ENCODE measurements at places on chromosomes 13 and 19.
A peak's percentile ranks its signal among the peaks of the same experiment; 100 is the strongest.

- no peak for DNase-seq
These were observed 25.9 kb upstream of the SPACA7 start for GRCh38 chr13:112350300-112350699.

GRCh38 chr13:104592545-104593250, 1526.5 kb upstream of the SLC10A2 start:
- DNase-seq, result no peak

DNA sequence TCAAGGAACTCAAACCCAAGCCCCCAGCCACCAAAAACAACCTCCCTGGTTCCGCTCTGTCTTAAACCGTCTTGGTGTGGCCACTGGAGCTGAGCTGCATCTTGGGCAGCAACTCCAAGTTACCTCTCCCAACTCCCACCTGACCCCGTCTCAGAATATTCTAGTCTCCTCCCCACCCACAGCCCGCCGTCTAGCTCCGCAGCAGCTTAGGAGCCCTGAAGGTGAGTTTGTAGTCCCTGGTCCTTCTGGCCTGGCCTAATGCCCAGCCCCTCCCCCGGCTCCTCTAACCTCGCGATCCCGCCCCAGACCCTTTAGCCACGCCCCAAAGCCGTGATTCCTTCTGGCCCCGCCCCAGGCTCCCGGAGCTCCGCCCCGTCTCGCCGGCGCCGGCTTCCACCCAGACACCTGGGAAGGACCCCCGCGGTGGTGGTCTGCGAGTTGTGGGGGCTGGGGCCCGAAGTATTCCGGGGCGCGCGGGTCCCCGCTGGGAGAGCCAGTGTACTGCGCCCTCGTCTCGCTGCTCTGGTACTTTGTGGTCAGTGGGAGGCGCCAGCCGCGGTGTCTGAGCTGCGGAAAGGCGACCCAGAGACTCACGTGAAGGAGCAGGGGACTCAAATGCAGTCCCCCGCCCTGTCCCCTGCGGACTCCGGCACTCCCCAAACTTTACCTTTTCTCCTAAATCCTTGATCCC, 2.5 kb upstream of the LHB start:
- no peak for DNase-seq

DNA sequence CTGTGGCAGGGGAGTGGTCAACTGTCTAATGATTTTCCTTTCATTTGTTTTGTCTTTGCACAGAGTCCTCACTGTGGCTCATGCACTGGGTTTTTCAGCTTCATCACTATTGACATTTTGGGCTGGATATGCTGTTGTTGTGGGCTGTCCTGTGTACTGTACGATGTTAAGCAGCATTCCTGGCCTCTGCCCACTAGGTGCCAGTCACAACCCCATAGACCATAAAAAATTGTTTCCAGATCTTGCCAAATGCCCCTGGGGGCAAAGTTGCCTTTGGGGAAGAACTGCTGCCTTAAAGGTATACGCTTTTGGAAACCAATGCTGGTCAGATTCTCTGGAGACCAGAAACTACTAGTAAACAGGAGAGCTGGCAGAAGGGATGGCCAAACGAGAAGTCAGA, 310.4 kb downstream of the SPRY2 start:
- DNase-seq, result no peak

- DNase-seq, result no peak
These were observed 70.7 kb upstream of the GTF3A start for GRCh38 chr13:27353708-27354107.

DNA sequence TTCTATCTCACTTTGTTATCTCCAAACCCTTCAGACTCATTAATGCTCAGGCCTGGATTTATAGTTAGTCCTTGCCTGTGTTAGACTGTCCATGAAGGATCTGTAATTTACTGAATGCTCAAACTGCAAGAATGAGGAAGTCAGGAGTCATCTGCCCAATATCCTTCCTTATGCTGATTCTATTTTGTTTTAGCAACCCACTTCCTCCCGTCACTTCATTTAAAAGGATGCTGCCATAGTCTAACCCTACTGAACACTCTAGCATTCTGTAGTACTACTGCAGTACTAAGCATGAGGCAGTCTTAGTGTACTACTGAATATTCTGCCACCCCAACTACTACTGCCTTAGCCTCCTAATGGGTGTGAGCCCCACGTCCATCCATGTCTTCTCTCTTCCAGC, 1.5 kb downstream of the FCAR start:
- no peak for DNase-seq

GRCh38 chr13:28313579-28313978, 175.2 kb downstream of the PAN3 start:
- DNase-seq, result no peak

GRCh38 chr13:102771298-102772041, 2.1 kb downstream of the TEX30 start:
- no peak for DNase-seq

GRCh38 chr13:47774671-47774994, 226.4 kb downstream of the SUCLA2 start:
- DNase-seq, result no peak

- DNase-seq, result no peak
These were observed 16.3 kb downstream of the CHERP start for GRCh38 chr19:16525751-16526481.

DNA sequence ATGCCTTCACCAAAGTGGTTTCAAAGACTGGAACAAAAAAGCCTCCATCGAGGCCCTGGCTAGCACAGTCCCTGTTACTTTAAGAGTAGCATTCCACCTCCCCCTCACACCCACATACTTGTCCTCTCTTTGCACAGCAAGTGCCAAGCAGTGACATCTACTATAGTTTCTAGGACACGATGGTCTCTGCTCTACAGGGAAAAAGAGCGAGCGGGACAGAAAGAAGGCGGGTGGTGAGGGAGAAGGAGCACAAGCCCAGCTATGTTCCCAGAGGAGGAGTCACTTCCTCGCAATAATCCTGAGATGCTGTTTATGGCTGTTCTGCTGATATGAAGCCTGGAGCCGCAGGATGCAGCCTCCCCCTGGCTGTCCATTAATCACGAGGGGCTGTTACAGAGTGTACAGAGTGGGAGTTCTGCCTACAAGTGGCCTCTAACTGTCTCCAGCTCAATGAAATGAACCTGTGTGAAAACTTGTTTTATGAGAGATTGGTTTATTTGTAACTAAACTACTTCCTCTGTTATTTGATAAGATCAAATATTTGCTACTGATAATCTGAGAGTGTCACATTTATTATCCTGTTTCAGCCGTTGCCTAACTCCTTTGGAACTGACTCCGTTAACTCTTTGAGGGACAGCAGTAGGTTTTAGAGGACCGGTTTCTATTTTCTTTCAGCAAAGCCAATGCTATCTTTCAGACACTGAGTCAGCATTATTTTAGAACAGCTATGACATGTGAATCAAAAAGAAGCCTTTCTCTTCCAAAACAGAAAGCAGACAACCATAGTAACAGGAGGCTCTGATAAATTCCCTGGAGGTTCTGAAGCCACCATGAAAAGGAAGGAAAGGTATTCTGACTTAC, 208.0 kb downstream of the SPRY2 start:
- no peak for DNase-seq

DNA sequence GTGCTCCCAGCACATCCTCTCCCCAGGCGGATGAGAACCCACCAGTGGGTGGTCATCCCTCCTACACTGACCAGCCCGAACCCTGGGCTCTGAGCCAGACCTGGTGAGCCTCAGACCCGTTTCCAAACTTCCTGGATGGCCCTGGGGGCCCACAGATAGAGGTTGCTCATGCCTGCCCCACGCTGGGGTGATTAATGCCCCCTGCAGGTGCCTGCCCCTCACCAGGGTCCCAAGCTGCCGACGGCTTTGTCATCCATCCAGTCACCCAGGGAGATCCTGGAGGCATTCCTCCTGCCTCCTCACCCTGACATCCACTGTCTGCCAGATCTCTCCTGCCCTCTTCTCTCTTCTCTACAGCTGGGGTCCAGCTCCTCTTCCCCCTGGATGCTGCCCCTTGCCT, 28.4 kb upstream of the PLA2G4C start:
- DNase-seq, result no peak

- no peak for DNase-seq
These were observed 3.1 kb downstream of the ANKRD24 start for GRCh38 chr19:4185413-4186086.

DNA sequence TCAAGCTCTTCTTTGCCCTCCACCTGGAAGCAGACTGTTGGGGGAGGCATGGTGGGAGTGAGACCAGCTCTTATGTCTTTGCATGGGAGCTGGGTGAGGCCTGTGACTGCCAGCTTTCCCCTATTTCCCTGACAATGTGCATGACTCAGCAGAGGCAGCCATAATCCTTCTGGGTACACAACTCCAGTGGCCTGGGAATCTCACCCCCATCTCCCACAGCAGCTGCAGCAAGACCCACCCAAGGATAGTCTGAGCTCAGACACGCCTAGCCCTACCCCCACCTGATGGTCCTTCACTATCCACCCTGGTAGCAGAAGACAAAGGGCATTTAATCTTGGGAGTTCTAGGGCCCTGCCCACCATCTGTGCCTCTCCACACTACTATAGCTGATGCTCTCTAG, 41.4 kb upstream of the FGF14 start:
- DNase-seq, result no peak

DNA sequence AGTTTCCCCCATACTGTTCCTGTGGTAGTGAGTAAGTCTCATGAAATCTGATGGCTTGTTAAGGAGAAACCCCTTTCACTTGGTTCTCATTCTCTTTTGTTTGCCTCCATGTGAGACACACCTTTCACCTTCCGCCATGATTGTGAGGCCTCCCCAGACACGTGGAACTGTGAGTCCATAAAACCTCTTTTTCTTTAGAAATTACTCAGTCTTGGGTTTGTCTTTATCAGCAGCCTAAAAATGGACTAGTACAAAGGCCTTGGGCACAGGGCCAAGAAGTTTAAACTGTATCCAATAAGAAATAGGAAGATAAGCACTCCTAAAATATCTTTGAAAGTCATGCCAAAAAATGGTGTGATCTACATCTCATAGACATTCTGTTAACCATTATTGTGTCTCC, 176.9 kb downstream of the TBC1D4 start:
- no peak for DNase-seq

- no peak for DNase-seq
These were observed 1.3 kb downstream of the ALG5 start for GRCh38 chr13:36997716-36998427.

DNA sequence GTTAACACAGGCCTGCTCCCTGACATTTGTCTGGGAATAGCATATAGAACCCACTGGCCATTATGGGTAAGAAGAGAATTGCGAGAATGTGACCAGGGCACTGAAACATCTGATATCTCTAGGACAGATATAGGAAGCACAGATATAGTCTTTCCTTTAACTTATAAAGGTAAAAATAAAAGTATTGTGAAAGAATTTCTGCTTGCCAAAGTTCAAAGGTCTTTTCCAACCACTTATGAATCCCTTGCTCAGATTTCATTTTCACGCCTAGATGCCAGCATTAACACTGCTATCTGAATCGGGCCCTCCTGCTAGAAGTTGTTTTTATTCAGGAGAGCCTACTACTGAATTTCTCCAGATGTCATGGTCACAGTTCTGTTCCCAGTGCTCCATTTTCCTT, 27.7 kb downstream of the BBC3 start:
- no peak for DNase-seq

GRCh38 chr19:32404933-32405430, 588 bp upstream of the DPY19L3 start:
- peak; percentile 21 for DNase-seq

GRCh38 chr13:92849381-92849780, 377.2 kb upstream of the GPC6 start:
- no peak for DNase-seq

DNA sequence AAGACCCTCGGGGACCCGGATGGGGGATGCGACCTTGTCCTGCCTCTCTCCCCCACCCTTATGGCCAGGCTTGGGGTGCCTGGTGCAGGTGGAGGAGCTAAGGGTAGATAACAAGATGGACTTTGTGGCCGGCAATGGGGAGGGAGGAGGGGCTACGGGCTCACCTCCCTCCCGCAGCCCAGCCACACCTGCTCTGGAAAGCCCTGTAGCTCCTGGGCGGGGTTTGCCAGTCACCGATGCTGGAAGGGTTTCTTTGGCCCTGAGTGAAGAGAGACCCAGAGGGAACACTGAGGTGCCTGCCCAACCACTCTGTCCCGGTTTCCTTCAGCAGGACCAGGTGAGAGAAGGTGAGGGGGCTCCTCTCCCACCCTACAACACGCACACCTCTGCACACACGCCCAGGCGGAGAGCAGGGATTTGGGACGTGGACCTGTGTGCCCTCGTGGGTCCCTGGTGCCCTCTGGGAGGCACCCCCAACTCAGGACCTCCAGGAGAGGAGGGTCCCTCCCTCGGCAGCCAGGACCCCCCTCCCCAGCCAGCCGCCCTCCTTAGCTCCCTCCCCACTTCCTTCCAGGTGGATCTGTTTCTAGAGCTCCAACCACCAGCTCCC, at the start of gene FUT2:
FUT2 (plus strand) TSS at position 229 of the 610 bp plus-strand sequence. CDS start 6,986 bp downstream, outside the sequence.
- DNase-seq, result peak; percentile 34

GRCh38 chr13:63208826-63209225, 1793.2 kb upstream of the PCDH20 start:
- DNase-seq, result no peak

- DNase-seq, result no peak
These were observed 4.7 kb downstream of the FGF22 start for GRCh38 chr19:644363-644762.

DNA sequence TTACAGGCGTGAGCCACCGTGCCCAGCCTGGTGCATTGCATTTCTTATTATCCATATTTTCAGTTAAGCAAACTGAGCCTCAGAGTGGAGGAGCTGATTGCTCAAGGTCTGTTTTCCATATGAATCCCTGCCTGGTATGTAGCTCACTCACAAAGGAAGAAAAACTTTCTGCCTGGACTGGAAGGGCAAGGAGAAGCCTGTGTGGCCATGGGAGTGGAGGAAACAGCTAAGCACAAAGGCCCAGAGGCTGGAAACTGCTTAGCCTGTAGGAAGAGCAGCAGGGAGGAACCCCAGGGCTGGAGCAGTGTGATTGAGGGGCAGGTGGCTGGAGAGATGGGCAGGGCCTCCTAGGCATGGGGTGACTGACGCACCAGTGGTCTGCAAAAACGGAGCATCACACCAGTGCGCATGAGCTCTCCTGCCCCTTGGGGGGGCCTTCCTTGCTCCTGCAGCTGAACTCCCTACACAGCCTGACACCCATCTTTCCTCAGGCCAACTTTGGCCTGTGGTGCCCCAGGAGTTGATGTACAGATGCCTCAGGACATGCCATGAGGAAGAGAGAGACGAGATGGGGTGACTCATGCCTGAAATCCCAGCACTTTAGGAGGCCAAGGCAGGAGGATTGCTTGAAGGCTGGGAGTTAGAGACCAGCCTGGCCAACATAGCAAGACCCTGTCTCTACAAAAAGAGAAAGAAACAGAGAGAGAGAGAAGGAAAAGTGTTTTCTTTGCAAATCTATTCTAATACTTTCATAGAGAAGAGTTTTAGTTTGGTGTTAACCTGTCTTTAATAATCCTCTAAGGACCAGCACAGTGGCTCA, 2.8 kb upstream of the HNRNPM start:
- DNase-seq, result no peak

DNA sequence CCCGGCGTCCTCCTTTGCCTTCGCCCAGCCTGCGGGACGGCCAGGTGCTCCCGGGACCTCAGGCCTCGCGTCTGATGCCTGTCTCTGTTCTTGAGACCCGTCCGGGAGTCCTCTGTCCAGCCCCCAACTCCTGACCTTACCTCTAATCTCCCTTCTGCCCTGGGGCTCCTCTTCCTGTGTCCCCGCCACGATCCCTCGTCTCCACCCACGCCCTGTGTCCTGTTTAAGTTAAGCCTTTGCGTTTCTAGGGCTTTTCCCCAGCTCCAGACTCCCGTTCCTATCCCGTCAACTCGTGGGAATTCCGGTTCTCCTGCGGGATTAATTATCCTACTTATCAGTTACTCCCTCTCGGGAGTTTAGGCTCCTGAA, 686 bp downstream of the LENG8 start:
- no peak for DNase-seq
